CD4-positive, alpha-beta T cell treated with Interleukin-1 beta for 1 hour (primary cell): ENCODE measurements at places on chromosomes 5 and 9.

- DNase-seq, result no peak
Observed at GRCh38 chr9:24118190-24118589, 292.1 kb upstream of the ELAVL2 start.

DNA sequence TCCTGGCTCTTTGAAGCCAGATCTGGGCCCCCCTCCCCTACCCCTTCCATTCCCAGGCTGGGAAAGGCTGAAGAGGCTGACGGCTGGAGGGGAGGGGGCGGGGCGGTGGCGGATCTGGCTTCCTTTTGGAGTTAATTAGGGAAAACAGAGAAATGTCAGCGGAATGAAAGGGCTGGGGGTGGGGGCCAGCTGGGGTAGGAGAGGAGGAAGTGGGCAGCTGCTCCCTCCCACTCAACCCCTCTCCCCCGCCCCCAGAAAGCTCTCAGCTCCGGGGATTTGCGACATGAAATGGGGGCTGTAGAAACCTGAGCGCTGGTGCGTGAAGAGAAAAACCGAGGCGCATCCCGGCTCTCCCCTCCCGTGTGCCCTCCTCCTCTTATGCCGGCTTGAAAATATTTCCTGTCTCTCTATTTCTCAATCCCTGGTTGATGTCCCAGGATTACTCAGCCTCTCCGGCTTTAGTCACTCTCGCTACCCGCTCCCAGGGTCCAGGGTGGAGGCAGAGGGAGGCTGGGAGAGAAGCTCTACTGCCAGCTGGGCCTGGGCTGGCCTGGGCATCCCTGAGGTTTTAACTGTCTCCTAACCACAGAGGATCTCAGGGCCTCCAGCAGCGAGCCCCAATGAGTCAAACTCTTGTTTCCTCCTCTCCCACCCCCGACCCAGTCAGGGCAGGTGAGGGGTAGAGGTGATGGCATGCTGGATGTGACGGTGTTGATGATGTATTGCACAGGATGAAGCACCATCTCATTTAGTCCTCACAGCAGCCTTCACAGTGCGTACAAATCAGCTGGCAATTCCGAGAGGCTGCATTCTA, 20.1 kb downstream of the PCDHGC5 start:
- DNase-seq, result no peak

DNA sequence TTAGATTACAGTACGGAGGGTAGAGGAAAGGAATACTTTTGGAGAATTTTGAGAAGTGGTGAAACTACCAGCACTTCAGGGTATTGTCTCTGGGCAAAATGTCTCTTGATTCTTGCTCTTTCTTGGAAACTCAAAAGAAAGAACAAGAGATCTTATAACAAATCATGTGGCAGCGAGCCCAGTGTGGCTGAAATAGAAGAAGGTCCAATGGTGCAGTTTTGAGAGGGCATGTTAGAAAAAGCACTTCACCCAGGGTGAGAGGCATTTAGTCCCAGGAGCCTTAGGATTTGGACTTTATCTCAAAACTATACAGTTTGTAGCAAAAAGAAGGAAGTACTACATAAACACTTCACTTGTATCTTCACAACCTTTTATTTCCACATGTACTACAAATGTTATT, 39.4 kb downstream of the NNT start:
- DNase-seq, result no peak

DNA sequence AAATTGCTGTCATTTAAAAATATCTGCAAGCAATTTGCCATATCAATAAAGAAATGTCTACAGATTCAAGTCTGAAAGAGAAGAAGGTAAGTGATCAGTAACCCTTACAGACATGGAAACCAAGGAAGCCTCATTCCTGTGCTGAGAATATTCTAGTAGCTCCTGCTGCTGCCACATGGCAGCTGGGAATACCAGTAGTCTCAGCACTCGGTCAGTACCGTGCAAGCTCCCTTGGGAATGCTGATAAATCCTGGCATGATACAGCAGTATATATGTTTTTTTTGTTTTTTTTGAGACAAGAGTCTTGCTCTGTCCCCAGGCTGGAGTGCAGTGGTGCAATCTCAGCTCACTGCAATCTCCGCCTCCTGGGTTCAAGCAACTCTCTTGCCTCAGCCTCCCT, 27.9 kb downstream of the NANS start:
- DNase-seq, result no peak

DNA sequence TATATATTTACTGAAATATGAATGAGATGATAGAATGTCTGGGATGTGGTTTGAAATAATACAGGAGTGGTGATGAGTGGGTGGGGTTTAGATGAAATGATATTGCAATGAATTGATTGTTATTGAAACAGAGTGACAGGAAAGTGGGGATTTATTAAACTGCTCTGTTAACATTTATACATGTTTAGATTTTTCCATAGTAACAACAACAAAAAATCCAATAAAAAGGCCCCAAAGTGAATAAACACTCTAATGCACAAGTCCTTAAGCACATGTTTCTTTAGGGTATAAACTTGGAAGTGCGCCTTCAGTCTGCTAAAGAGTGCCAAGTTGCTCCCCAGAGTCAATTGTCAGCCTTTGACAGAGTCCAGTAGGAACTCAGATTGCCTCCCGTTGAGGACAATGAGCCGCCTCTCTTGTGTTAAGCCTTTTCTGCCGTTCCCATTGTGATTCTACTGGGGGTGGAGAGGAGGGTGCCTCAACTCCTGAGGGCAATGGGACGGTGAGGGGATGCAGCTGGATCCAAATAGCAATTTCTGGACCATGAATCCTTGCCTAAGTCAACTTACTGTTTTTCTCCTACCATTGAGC, 112.3 kb downstream of the SLC28A3 start:
- DNase-seq, result no peak

DNA sequence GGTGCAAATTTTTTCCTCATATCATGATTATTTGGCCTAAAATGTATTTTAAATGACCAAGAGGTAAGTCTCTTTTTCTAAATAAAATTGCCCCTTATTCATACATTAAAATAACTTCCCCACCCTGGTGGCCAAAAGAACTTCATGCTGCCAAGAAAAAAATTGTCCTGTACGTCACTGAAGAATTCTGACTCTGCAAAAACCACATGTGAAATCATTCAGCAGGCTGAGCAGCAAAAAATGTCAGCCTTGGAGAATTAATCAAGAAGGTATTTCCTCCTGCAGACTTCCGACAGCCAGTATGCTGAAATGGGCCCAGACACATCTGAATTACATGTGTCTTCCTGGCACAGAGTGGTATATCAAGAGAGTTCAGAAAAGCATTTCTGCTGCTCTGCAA, 94.6 kb upstream of the HMHB1 start:
- DNase-seq, result no peak

DNA sequence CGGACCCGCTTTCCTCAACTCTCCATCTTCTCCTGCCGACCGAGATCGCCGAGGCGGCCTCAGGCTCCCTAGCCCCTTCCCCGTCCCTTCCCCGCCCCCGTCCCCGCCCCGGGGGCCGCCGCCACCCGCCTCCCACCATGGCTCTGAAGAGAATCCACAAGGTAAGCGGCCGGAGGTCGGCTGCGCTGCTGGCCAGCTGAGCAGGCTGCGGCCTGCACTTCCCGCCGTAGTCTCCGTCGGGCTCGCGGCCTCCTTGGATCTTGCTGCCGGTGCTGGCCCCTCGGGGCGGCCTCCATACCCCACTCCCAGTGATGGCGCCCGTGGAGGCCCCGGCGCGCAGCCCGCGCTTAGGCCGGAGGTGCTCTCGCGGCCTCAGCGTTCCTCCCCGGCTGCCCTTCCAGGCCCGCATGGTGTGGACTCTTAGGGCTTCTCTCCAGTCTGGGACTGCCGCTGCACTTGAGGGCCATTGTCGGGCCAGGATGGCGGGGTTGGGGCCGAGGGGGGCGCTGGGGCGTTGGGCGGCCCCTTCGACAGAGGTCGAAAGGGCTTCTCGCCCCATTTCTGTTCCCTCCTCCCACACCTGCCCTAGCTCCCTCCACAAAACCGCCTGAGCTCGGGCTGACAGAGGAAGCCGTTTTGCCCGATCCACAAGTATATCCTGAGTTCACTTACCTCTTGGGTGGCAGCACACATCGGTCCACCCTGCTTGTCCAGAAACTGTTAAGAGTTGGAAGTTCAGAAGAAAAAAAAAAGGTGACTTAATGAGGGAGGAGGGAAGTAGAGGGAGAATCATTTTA, 714 bp downstream of the UBE2D2 start:
- peak; percentile 34 for DNase-seq

GRCh38 chr5:98053170-98053569, 720.3 kb upstream of the RGMB start:
- DNase-seq, result no peak

DNA sequence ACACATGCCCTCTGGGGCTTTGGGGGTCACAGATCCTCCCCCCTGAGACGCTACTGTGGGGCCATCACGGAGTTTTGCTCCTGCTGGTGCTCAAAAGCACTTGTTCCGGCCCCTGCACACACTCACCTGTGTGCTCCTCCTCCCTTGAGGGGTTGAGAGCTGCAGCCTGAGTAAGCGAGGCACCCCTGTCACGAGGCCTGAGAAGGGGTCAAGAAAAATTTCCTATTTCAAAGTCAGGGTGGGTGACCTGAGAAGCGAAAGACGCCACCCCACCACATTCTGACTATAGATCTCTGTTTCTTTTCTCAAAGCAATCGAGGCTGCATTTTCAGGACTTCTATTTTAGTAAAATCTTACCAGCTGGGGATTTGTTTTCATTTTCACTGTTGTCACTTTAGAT, 138.5 kb downstream of the DCP2 start:
- no peak for DNase-seq

DNA sequence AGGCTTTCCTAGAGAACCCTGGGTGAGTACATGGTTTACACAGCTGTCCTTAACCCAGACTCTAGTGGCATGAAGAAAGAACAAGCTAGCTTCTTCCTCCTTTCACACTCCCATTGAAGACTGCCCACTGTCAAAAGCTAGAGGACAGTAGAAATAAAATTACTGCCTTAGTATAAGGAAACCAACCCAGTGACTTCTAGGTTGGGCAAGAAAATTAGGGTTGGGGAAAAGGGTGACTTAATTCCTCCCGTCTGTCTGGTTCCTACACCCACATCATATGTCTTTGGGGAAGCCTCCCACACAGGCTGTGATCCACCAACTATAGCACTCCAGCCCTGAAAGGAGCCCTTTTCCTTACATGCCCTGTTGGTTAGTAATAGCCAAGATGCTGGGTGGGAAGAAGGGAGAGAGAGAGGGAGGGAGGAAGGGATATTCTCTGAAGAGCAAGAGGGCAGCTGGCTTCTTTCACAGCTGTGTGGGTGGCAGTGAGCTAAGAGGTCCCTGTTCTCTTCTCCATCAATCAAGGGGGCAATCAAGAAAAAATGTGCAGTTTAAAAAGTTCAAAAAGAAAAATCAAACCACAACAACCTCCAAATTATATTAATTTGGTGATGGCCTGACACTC, 21.7 kb downstream of the HBEGF start:
- no peak for DNase-seq

DNA sequence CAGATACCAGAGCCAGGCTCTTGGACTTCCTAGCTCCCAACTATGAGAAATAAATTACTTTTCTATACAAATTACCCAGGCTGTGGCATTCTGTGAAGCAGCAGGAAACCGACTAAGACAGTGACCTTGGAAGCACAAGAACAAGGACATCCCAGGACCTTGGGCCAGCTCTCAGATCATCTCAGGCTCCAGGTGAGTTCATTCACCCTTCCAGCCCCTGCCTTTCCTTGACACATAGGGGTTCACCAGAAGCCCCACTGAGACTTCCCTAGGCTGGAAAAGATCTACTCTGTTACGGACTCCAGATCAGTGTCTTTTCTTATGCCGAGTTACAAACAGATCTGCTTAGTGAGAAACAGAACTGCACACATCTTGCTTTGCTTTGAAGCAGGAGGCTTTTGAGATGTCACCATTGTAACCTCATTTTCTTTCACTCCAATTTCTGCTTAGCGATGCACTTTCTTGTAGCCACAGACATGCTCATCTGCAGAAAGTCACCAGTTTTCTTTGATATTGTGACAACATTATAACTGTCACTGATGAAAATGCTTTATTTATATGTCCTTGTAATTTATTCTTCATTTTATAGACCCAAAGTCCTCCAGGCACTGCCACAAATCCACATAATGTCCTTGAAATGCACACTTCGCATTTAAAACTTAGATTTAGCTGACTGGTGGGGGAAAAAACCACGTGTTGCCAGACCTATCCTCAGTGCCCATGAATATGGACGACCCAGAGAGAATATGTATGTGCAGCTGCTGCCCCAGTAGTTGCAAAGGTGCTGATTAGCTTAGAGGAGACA, 8.1 kb downstream of the CD180 start:
- no peak for DNase-seq

- DNase-seq, result no peak
Observed at GRCh38 chr5:113084402-113085083, 107.9 kb downstream of the DCP2 start.

- no peak for DNase-seq
Observed at GRCh38 chr5:140870221-140871201, 1.8 kb downstream of the PCDHA11 start.

DNA sequence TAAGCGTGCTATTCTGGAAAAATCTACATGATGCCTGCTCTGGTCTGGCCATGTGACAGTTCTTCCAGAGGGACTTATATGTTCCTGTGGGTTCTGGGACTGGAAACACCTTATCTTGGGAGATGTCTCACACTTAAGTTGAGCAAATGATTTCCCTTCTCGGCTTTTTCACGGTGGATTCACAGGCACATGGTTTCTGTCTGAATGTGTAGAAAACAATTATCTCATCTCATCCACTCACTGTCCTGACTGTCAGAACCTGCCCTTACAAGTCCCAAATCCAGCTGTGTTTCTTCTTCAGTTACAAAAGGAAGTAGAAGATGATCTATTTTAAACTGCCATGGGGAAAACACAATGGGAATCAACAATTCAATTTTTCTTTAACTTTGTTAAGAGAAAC, 184.0 kb downstream of the SYK start:
- no peak for DNase-seq

- no peak for DNase-seq
Observed at GRCh38 chr5:82406205-82406773, 128.1 kb upstream of the RPS23 start.

DNA sequence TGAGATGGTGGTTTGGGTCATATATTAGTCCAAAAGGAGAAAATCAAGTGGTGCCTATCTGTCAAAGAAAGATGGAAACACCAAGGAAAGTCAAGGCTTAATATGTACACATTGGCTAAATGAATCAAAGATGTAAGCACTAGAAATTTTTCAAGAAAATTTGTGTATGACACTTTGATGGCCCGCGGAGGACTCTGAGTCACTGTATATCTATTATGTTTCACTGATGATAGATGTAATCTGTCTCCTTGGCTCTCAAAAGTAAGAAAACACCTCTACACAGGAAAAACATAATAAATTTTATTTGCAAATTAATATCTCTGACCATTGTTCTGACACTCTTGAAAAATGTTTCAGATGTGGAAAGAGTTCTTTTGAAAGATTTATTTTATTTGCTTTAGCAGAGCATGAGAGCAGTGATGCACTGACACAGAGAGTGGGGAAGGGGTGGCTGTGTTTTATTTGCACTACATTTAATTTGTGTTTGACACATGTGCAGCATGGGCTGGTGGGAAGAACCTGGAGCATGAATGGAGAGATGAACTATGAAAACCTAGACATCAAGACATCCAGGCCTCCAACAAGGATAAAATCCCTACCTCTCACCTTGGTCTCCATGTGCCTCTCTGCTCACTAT, 180.8 kb upstream of the GAS1 start:
- DNase-seq, result no peak

GRCh38 chr9:37996819-37997217, 72.2 kb downstream of the SHB start:
- no peak for DNase-seq

- DNase-seq, result no peak
Observed at GRCh38 chr9:6272229-6272598, 56.0 kb upstream of the TPD52L3 start.
